ENCODE measurements at places on chromosomes 12 and 14.

DNA sequence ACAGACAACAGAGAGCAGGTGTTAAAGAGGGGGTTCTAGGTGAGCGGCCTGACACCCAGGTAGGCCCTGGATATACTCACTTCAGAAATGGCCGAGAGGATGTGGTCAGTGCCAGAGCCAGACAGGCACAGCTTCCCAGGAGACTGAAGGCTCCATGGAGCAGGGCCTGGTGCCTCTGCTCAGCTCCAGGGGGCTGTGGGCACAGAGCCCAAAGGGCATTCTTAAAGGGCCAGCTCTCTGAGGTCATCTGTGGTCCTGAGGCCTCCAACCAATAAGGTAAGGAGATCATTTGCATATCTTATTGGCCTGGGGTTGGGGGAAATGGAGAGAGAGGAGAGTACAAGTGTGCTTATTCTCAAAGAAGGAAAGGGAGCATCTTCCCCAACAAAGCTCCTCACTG is 9.7 kb upstream of the PCK2 start:
- no peak for DNase-seq

GRCh38 chr14:49754570-49755097 is 13.3 kb upstream of the KLHDC2 start:
- no peak for DNase-seq

GRCh38 chr14:52473557-52473956 is 78.7 kb downstream of the TXNDC16 start:
- peak; percentile 41 for DNase-seq

DNA sequence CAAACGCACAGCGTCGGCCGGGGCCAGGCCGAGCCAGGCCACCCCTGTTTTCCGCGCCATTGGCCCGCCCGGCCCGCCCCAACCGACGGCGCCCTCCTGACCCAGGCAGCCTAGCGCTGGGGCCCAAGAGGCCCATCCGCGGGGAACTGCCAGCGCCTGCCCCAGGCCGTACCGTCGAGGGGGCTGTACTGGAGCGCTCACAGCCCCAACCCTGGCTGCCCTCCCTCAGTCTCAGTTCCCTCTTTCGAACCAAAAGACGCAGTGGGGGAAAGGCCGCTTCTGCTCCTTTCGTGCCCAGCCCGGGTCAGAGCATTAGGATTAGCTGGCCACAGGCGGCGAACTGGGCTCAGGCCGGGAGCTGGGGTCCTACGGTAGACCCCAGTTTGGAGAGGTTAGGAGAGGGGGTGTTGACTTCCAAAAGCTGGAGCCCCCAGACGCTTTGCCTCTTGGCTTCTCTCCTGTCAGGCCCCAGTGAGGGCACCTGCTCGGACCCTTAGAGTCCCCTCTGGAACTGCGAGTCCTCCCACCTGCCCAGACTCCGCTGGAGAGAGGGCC is 1.9 kb downstream of the NKX2-1 start:
- DNase-seq = peak; percentile 45

DNA sequence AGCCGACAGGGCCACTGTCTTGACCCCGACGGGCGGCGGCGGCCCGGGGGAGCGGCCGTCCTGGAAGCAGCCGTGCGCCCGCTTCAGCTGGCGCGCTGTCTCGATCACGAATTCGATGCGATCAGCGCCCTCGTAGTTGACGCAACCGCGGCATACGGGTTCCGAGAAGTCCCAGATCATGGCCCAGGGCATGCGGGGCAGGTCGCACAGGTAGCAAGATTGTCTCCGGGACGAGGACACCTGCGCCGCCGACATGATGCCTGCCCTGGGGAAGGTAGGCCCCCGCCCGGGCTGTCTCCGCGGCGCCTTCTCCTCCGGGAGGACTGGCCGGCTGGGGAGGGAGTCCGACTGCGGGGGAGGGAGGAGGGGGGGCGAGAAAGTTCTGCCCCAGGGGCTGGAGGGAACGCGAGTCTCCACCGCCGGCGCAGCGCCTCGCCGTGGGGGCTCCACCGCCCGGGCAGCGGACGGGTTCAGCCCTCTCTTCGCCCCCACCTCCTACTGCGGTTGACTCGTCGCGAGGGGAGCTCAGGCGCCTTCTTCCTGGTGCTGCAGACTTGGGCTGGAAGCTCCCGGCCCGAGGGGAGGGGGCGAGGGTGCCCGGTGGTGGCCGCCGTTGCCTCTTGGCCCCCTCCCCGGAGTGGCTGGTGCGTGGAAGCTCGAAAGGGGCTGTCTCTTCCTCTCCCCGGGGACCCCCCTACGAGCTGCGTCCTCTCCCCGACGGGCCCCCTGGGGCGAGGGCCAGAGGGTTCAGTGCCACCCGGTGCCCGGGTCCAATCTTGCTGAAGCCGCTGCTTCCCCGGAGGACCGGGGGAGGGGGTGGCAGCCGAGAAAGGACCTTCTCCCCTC is 747 bp downstream of the IRF2BPL start:
- peak; percentile 47 for DNase-seq

DNA sequence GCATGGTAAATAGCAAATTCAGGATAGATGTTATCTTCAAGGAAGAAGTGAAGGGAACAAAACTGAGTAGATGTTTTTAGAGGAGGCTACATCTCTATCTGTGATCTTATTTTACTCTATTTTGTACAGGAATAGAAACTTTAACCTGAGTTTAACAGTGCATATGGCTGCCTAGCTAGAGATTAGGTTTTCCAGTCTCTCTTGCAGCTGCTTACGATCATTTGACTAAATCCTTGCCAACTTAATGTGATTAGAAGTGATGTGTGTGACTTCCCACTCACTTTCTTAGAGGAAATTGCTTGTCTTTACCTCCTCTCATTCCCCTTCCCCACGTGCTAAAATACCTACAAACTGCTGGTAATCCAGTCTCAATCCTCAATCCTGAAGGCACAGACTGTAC is 26.5 kb upstream of the SLC15A5 start:
- DNase-seq = no peak

DNA sequence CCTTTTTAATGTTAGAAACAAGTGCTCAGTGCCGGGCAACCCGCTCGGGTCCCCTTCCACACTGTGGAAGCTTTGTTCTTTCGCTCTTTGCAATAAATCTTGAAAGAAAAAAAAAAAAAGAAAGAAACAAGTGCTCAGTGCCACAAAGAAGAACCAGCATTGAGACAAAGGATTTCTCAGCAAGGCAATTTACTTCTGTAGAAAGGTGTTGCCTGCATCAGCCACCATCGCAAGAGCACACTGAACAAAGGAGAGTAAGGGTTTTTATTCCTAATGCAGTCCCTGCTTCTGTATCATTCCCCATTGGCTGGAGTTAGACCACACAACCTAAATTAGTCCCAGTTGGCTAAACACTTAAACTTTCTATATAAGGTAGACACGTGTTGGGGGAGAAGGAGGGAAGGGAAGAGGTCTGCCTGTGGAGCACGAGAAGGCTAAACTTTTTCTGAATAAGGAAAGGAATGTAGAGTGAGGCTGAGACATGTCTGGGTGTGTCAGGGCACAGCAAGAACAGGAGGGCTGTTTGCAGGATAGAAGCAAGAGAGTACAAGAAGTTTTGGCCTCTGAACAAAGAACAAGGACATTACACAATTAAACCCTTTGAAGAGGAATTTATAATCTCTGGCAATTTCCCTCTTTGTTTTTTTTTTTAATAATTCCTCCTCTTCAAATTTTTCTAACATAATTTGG is 21.4 kb downstream of the KLRF2 start:
- DNase-seq = no peak

DNA sequence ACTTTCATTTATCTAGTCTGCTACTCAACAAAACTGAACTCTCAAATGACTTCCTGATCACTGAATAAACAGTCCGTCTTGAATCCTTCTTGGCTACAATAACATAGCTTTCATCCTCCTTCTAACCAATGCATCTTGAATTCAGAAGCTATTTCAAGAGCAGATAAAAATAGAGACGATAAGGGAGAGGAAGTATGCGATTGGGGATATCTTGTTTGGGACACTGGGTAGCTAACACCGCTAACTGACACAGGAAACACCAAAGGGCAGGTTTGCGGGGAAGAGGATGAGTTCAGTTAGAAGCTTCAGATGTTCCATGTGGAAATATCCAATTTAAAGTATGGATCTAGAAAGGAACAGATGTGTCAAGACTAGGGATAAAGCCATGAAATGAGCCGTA is 102.5 kb downstream of the SLC41A2 start:
- DNase-seq = no peak

DNA sequence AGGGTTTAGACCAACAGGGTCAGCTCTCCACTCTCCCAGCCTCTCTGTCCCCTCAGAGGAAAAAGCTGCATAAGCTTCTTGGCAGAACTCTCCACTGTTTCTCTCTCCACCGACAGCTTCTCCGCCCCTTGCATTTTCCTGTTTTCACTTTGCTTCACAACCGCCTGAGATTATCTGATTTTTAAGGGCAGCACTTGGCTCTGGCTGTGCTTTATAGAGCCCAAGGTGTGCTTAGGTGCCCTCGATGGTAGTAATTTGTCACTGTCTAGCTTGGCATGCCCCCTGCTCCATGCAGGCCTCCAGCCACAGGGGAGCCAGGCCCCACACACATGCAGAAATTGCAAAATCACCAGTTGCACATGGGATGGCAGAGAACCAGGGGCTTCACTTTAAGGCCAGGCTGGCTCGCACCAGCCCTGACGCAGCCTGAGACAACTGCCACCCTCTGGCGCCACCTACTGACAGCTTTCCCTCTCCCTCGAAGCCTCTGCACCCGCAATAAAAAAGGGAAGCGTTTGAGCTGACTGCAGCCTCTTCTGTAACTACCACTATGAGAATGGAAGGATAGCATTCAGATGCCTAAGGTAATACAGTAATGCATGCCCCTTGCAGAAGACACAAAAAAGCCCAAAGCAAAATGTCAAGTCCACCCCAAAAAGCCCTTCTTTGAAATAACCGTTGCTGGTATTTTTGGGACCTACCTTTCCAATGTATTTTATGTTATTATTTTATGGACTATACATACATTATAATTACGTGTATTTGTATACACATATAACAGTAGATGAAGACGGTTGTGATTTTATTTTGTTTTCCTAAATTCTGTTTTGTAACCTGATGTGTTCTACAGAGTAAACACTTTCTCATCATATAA is 32.0 kb upstream of the RIMBP2 start:
- peak; percentile 65 for DNase-seq

- DNase-seq = peak; percentile 58
These were observed 3.3 kb downstream of the C12orf56 start for GRCh38 chr12:64387197-64387816.

DNA sequence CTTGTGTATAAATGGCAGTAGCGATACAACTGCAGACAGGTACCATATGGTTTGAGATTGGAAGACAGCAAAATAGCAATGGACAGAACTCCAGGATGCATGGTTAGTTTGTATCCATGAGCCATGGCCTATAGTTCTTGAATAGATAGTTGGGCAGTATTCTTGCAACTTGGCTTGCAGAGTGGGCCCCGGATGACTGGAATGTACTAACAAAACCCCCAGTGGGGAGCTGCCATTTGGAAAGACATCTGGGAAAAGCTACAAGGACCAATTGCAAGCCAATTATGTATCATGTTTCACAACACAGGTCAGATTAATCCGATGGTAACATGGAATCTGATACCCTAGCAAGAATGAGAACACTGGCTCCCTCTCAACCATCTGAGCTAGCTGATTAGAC is 279.6 kb downstream of the RERGL start:
- peak; percentile 46 for DNase-seq

- DNase-seq = no peak
These were observed 1.2 kb downstream of the USP30 start for GRCh38 chr12:109053382-109054123.

DNA sequence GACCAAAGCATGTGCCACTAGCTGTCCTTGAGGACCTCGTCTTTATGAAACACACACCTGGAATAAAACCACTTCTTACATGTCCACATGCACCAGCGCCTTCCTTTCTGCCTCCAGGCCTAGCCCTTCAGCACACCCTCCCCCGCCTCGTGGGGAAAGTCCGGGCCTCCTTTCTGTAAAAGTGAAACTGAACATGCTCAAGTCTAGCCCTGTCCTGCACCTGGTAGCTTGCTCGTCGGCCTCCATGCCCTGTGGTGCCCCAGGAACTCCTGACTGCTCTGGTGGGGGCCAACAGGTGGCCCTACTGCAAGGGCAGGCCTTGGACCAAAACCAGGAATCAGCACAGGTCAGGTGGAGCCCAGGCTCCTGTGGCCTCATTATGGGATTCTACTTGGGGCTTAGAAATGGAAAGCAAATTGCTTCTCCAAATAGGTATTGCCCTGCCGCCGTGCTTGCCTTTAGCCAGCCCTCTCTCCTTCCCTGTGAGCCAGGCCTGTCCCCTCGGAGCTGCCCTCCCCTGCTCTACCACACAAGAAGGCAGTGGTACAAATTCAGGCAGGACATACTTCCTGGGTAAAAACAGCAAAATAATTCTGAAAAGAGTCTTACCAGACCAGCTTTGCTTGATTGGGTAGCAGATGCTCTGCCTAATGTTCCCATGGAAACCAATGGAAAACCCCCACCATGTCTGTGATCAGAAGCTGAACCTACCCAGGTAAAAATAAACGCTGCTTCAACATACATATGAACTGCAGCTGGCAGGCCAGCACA is 43.5 kb downstream of the ERH start:
- DNase-seq = no peak

GRCh38 chr12:106113824-106114446 is 24.8 kb downstream of the NUAK1 start:
- DNase-seq = no peak

GRCh38 chr14:89330236-89331002 is 86.6 kb downstream of the FOXN3 start:
- DNase-seq = no peak

GRCh38 chr12:12010277-12011039 is 60.3 kb upstream of the BCL2L14 start:
- no peak for DNase-seq

DNA sequence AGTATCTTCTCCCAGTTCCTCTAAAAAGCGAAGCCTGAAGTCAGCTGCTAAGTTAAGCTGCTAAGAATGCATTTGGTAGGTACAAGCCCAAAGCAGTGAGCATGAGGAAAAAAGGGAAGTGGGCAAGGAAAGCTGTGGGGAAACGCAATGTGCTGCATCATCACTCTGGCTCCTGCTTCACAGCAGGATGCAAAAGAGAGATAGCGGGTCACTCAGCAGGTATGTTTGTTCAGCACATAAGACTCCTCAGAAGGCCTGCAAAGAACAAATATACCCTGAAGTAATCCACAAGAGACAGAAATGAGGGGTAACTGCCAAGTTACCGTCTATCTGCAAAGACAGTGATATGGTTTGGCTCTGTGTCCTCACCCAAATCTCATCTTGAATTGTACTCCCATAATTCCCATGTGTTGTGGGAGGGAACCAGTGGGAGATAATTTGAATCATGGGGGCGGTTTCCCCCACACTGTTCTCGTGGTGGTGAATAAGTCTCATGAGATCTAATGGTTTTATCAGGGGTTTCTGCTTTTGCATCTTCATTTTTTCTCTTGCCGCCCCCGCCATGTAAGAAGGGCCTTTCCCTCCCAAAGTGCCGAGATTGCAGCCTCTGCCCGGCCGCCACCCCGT is 127.4 kb upstream of the EGLN3 start:
- DNase-seq = no peak

- DNase-seq = peak; percentile 18
These were observed 139.1 kb upstream of the PELI2 start for GRCh38 chr14:55979096-55979495.

GRCh38 chr14:67806246-67806645 is 10.1 kb downstream of the ZFYVE26 start:
- DNase-seq = no peak
